ENCODE measurements at places on chromosomes 3 and 15.

DNA sequence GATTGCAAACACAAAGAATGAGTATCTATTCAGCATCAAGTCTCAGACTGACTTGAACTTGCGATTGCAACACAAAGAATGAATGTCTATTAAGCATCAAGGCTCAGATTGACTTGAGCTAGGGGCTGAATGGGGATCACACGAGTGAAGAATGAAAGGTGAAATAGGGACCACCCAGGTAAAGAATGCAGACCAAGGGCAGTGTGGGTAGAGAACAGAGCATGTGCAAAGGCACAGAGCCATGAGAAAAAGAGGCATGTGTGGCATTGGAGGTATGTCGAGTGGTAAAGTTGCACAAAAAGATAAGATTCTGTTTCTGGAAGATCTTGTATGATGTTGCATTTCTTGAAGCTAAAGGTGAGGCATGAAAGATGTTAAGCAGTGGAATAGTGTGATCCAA, 119.4 kb upstream of the GPR149 start:
- no peak for DNase-seq

DNA sequence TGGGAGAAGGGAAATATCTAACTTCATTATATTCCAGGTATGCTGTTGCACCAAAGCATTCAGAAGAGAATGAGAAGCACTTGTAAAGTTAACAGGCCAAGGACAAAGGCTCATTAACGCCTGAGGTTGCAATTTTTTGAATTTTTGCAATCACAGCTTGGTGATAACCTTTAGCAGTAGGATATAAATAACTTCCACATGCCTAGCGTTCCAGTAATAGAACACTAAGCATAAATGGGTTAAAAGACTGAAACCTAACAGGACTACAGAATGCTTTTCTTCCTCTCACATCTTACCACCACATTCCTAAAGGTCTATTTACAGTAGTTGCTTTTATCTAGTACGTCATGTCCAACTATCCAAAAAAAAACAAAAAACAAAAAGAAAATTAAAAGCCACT, 57.4 kb upstream of the IMPG2 start:
- DNase-seq = no peak

DNA sequence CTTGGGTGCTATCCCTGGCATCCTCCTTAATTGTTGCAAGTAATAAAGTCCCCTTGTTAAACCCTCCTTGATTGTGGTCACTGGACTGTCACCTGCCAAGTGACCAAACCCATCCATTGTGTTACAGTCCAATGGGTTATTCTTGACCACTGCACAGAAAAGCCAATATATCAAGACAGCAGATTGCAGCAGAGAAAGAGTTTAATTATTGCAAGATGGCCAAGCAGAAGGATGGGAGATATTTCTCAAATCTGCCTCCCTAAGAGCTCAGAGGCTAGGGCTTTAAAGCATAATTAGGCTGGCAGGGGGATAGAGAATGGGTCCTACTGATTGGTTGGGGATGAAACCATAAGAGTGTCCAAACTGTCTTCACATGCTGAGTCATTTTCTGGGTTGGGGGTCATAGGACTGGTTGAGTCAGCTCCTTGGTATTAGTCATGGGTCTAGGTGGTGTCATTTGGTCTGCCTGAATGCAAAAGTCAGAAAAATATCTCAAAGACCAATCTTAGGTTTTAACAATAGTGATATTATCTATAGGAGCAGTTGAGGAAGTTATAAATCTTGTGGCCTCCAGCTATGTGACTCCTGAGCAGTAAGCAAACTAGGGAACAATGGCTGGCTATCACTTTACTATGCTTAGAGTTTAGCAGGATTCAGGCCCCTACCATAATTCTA, 19.1 kb upstream of the XYLB start:
- peak; percentile 76 for DNase-seq

DNA sequence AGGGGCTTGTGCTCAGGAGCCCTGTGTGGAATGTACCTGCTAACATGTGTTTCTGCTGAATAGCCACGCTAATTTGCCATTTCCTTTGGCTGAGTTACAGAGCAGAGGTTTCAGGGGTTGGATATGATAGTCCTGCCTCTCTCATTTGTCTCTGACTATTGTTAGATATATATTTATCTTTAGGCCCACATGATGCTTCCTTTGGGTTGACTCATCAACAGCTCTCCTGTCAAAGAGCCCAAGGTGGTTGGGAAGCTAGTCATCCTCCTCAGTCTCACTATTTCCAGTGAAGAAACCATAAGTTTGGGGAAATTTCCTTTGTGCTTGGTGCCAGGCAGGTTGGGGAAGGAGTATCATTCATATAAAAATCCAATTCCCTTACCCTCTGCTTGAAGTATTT, 1194.6 kb downstream of the ZPLD1 start:
- DNase-seq = no peak

DNA sequence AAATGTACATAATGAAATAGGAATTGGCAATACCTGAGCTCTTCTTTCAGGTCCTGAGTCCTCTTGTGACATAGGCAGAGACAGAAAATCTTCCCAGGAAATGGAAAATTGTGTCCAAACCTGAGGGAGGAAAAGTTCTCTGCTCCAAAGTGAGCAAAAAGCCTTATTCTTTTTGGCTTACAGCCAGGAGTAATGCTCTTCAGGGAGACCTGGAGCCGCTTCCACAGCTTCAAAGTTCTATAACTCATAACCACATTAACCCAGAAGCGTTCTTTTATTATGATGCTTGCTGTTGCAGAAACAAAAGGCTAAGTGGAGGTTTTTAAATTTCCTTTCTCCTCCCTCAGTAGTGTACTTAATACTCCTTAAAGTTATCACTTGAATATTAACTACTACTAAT, 633 bp downstream of the IGSF10 start:
- no peak for DNase-seq

DNA sequence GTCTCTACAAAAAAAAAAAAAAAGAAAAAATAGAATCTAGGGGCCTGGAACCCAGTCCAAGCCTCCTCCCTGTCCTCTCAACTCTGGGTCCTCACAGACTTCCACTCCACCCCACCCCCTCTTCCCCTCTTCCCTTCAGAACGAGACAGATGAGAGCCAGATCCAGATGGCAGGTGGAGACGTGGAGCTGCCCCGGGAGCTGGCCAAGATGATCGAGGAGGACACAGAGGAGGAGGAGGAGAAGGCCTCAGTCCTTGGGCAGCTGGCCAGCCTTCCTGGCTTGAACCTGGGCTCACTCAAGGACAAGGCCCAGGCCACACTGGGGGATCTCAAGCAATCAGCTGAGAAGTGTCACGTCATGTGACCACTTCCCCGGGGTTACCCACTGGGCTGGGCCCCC, 3.6 kb downstream of the CPLX3 start:
- no peak for DNase-seq

DNA sequence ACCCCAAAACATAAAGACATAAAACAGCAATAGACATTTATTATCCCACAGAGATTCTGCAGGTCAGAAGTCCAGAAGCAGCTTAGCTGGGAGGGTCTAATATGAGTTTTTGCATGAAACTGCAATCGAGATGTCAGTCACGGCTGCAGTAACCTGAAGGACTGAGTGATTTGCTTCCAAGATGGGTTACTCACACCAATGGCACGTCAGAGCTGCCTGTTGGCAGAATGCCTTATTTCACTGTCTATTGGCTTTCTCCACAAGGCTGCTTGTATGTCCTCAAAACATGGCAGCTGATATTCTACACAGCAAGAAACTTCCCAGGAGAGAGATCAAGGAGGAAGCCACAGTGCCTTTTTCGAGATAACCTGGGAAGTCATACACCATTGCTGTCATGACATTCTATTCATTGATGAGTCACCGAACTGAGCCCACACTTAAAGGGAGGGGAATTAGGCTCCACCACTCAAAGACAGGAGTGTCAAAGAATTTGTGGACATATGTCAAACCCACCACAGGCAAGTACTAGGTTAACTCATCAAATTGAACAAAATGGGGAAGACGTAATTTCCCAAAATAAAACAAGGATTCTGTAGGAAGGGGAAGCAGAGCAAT, 122.2 kb downstream of the SYNPR start:
- no peak for DNase-seq

DNA sequence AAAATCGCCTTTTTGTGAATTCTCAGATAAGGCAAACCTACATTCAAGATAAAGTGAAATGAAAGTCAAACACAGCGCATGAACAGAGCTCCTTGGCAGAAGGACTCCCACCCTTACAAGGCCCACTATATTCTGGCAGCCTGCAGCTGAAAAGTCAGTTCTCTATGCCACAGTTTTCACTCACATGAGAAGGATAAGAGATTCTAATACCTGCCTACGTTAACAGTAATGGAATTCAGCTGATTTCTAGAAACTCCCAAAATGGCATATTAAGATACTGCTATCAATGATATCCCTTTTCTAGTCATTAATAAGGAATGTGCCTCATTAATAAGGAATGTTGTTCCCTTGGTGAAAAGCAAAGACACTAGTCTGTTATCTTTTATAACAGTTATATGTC, 27.0 kb downstream of the SLC30A4 start:
- no peak for DNase-seq

- DNase-seq = no peak
These were observed 318.5 kb upstream of the ADAMTS9 start for GRCh38 chr3:65006300-65006739.

DNA sequence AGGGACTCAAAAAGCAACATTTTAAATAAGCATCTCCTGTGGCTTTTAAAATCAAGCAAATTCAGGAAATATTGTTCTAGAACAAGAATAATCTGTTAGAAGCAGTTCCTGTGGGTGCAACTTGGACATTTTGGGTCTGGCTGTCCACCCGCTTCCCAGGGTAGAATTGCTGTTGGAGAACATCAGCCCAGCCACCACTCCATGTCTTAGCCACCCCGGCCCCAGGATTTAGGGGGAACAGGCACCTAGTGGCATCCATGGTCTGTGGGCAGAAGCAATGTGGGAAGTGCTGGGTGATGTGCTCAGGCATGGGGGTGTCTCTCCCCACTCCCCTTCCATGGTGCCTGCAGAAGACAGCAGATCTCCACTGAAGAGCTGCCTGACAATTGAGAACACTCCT, 162.6 kb downstream of the KLF13 start:
- DNase-seq = no peak

GRCh38 chr3:170532573-170532972, 53.3 kb downstream of the SLC7A14 start:
- no peak for DNase-seq

DNA sequence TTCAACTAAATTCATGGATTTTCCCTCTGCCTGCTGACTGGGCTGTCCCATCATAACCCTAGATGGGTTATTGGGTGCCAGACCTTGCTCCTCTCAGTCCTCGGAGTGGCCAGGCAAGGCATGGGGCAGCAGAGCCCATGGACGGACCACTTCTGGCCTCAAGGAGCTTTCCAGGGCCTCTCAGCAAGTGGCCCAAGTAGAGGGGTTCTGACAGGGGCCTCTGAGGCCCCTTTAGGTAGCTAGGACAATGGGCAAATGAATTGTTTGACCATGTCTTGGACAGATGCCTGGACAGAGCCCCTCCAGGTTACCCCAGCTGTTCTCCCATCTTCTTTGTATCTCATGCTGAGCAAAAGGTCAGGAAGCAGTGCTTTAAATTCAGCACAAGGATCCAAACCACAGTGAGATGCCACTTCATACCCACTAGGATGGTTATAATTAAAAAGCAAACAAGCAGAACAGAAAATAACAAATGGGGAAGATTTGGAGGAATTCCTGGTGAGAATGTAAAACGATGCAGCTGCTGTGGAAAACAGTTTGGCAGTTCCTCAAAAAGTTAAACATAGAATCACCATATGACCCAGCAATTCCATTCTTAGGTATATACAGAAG, 61.6 kb downstream of the SPSB4 start:
- DNase-seq = no peak

DNA sequence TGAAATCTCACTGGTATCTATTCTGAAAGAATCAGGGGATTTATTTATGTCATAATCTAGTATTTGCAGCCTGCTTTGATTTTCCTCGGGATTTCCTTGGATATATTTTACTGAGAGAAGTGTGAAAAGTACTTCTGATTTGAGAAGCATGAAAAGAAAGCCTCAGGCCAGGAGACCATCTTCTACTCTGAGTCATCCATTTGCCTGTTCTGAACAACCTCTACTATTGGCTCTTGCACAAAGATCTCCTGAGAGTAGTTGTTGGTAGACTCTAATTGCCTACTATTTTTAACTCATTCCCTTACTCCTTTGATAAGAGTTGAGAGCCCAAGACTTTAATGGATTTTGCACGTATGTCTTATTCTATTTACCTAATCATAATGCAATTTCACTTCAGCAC, 318.9 kb downstream of the BCHE start:
- DNase-seq = no peak

DNA sequence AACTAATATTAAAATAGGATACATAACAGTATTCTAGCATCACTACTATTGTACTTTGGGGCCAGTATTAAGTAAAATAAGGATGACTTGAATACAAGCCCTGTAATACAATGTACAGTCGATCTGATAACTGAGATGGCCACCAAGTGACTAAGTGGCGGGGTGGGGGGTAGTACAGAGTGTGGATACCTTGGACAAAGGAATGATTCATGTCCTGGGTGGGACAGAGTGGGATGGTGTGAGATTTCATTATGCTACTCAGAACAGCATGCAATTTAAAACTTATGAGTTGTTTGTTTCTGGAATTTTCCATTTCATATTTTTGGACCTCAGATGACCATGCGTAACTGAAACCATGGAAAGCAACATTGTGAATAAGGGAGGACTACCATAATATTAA, 46.0 kb downstream of the SLC7A14 start:
- no peak for DNase-seq

- no peak for DNase-seq
These were observed 229.7 kb downstream of the NAALADL2 start for GRCh38 chr3:175088766-175089380.

DNA sequence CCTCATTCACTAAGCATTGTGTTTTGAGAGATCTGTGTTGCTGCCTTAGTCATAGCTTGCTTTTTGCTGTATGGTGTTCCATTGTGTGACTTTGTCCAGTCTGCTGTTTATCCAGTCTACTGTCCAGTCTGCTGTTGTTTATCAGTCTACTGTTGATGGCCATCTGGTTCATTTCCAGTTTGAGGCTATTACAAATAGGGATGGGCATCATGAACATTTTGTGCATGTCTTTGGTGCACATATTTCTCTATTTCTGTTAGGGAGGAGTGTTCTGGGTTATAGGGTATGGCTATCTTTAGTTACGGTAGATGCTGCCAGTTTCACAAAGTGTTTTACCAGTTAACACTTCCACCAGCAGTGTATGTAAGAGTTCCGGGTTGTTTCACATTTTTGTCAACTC, 22.2 kb upstream of the CLEC3B start:
- no peak for DNase-seq

DNA sequence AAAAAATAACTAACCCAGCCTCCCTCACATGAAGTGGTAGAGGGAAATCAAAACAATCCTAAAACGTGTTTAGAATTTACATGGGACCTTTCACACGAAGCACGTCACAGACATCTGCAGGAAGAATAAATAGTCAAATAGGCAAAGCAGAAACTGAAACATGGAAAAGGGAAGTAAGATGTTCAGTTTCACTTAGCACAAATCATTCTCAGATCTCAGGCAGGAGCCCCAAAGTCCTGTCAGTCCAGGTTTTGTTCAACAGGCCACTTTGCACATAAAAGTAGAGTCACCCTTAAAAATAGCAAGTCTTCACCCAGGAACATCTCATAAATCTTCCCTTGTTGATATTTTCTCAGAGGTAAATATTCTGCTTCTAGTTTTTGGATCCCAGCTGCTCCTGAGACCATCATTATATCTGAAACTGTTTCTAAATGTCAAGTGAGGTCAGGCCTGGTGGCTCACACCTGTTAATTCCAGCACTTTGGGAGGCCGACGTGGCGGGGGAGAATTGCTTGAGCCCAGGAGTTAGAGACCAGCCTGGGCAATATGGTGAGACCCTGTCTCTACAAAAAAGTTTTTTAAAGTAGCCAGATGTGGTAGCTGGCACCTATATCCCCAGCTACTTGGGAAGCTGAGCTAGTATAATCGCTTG, 1.9 kb downstream of the RUBCN start:
- peak; percentile 16 for DNase-seq

All from activated CD4-positive, alpha-beta T cell treated with anti-CD3 and anti-CD28 coated beads, Interleukin-2, amount 50 U/mL, for 16 hours (primary cell).